NCI-H2081 treated with DMSO at 0.1 percent for 48 hours (cell line): ENCODE measurements at places on chromosomes 3 and 15.

DNA sequence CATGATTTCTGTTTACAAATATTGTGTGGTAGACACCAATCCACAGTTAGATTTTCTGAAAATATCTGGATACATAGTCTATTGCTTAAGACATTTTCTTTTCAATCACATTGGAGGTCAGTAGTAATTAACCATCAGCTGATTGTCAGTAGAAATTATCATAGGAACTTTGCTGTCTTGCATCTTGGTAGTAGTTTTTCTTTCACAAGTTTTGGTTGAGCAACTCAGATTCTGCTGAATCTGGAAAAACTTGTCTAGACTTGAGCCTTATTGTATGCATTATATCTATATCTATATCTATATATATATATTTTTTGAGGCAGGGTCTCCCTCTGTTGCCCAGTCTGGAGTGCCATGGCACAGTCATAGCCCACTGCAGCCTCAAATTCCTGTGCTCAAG, 4.0 kb downstream of the RAB11A start:
- DNase-seq: no peak

DNA sequence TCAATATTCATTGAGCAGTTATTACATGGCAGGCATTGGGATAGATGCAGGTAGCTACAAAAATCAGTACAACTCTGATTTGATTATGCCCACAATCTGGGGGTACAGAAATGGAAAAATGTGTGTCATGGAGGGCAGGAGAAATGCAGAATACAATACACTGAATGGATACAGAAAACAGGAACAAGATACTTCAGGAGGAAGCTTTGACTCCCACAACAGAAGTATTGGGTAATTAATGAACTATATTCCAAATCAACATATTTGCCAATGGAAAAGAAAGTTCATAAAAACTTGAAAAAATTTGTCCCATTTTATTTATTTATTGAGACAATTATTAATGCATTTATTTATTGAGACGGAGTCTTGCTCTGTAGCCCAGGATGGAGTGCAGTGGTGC, 207.0 kb downstream of the SUCLG2 start:
- DNase-seq: no peak

DNA sequence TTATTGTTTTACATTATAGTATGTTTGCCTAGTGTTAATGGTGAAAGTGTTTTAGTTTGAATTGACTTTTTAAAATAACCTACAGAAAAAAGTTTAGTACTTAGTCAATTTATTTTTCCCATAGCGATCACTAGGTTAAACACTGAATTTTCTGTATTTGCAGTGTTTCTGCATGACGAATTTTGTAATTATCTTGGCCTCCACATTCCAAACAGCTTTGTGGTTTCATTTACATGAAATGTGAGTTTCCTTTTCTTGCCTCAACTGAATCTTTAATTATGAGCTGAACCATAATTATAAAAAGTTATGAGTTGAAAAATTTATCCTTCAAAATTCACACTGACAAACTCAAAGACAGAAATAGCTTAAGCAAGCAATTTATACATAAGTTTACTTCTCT, 235.5 kb downstream of the CTNNB1 start:
- DNase-seq: no peak

- DNase-seq: no peak
Observed at GRCh38 chr3:8503871-8504610, 2.4 kb downstream of the LMCD1 start.

DNA sequence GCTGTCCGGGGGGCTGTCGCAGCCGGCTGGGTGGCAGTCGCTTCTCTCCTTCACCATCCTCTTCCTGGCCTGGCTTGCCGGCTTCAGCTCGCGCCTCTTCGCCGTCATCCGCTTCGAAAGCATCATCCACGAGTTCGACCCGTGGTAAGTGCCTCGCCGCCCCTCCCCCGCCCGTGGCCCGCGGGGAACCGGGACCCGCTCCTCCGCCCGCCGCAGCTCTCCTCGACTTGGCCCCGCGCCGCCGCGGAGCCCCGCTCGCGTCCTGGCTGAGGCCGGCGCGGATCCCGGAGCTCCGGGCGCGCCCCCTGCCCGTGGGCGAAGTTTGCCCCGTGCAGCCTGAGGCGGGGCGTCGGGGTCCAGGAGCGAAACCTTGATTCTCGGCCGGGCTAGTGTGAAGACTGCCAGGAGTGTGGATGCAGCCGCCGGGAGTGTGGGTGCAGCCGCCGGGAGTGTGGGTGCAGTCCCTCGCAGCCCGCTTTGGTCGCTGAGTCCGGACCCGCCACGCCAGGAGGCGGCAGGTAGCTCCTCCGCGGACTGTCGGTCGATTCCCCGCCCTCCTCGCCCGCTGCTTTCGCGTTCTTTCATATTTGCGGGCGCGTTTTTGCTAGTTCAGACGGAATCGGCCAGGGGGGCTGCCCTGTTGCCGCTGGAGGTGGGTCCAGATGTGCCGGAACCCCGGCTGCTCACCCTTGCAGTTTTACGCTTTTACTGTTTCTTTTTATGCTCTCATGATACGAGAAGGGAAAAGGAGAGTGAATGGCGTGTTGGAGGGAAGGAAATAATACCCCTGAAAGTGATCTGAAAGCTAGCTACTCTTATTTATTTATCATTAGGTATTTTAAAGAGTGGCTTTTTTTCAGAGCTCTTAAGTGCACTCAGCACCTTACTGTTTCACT, 692 bp downstream of the STT3B start:
- no peak for DNase-seq

DNA sequence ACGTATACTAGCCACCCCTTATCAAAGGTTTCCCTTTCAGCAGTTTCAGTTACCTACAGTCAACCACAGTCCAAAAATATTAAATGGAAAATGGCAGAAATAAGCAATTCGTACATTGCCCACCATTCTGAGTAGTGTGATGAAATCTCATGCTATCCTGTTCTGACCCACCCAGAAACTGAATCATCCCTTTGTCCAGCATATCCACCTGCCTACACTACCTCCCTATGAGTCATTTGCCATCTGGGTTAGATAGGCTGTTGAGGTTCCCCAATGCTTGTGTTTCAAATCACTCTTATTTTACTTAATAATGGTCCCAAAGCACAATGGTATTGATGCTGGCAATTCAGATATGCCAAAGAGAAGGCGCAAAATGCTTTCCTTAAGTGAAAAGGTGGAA, 15.3 kb upstream of the PHC3 start:
- no peak for DNase-seq

DNA sequence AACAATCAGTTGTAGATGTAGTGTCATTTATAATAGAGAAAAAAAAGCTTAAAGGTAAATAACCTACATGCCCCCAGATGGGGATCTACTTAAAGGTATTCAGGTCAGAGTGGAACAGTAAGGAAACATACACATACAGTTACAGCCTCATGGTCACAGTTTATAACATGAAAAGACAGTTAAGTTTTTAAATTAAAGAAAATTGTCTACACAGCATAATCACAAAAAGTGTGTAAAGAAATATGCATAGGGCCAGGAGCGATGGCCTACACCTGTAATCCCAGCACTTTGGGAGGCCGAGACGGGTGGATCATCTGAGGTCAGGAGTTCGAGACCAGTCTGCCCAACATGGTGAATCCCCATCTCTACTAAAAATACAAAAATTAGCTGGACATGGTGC, 6.8 kb downstream of the RHOV start:
- no peak for DNase-seq

DNA sequence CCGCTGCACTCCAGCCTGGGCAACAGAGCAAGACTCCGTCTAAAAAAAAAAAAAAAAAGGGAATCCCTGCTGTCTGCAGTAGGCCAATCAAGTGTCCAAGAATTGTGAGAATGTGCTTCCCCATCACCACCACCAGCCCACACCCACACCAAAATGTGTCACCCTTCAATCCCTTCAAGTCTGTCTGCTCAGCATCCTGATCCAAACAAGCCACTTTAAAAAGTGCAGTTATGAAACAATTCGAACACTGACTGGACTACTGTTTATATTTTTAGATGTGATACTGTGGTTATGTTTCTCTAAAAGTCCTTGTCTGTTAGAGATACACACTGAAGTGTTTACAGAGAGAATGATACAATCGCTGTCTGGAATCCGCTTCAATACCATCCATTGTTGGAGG, 78.1 kb upstream of the CGNL1 start:
- DNase-seq: no peak
